AG09309 (cell line): ENCODE measurements at places on chromosomes 11 and 22.

- no peak for DNase-seq
These were observed 614 bp upstream of the ASCL2 start for GRCh38 chr11:2271077-2271326.

DNA sequence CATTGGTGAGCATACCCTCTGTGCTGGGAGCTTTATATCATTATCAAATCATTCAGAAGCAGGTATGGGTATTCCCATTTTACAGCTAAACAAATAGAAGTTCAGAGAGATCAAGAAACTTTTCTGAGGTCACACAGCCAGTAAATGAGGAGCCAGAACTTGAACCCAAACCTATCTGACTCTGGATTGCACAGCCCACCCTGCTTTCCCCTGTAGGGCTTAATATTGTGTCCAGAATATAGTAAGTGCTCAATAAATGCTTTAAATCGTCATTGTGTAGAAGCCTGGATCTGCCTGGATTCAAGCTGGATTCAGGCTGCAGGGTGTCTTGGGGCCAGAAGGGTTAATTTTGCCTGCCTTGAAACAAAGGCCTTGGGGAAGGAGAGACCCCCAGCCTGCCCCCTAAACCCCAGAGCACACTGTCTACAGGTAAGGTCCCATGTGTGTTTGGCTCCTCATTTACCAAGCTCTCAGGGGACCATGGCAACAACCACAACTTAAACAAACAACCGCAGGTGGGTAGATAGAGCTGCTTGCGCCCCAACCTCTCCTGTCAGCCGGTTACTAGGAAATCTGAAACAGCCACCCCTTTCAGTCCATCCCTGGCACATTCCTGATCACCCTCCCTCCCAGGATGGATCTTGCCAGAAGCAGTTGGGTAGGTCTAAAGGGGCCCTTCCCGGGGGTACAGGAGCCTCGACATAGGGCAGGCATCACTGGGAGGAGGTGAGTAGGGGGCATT is 3.0 kb upstream of the SEC14L3 start:
- DNase-seq, result no peak

GRCh38 chr11:75079546-75079945 is 17.1 kb downstream of the OR2AT4 start:
- no peak for DNase-seq

GRCh38 chr11:101915791-101916291 is 481 bp downstream of the ANGPTL5 start:
- DNase-seq, result peak; percentile 34

DNA sequence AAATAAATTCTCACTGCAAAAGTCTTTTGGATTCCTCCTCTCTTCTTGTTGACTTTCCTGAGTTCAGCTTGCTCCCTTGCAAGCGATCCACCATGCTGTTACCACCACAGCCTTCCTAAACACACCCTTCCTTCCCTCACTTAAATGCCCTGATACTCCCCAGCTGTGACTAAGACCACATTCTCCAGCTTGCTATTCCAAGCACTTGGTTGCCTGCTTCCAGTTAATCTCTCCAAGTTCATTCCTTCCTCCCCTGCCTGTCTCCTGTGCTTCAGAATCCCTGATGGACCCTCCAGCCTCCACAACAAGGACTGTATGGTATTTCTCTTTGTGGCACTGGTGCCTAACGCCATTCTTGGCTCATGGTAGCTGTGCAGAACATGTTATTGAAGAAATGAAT is 603.9 kb upstream of the CADM1 start:
- no peak for DNase-seq

- DNase-seq, result no peak
These were observed 289.6 kb downstream of the ETS1 start for GRCh38 chr11:128297805-128298204.

- no peak for DNase-seq
These were observed 117.7 kb downstream of the RBFOX2 start for GRCh38 chr22:35910926-35911325.

GRCh38 chr11:18394928-18395734 is 768 bp downstream of the LDHA start:
- no peak for DNase-seq

DNA sequence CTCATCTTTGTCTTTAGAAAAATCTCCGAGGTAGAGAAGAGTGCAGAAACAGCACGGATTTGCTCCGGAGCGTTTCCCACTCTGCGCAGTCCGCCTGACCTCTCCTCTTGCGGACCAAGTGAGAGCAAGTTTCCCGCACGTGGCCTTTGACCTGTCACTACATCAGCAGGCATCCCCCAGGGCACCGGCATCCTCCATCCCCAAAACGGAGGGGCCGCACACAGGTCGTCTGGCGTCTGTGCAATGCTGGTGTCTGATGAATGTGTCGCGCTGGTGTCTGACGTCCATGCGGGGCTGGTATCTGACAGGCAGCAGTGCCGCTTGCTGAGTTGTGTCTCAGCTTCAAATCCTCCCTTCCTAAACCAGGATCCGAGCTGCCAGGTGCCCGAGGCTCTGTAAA is 739 bp upstream of the MRGPRE start:
- no peak for DNase-seq

DNA sequence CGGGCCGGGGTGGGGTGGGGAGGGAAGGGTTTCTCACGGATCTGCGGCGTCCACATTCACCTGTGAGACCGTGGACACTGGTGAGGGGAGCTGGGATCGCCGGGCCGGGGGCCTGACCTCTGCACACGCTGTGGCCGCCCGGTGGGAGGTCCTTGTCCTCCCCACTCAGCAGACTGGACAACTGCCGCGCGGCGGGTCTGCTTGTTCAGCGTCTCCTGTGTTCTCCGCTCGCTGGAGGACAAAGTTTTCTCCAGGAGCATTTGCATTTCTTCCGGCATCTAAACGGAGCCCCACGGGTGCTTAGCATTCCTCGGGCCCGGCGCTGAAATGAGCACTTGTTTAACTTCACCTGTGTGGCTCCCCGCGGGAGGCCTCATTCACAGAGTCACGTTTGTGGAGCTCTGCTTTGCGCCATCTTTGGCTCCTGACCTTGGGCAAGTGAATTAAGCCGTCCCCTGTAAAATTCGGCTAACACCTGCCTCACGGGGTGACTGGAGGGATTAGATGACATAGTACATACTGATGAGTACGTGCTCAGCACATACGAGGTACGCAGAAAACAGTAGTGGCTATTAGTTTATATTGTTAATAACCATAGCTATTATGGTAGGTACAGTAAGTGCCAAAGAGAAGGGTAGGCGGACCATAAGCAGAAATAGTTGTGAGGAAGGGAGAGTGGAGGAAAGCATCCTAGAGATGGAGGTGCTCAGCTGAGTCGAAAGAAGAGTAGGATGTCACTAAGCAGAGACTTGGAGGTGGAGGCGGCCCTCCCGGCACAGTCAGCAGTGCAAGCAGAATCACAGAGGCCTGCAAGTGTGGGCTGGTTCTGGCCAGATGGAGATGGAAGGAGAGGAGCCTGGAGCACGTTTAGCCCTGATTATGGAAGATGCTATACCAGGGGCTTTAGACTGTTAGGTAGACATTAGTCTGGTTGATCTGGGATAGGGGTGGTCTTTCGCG is 885 bp downstream of the TRMU start:
- no peak for DNase-seq

GRCh38 chr11:44519989-44520737 is 45.3 kb upstream of the CD82 start:
- DNase-seq, result no peak

GRCh38 chr22:37492428-37493344 is 6.5 kb upstream of the MFNG start:
- peak; percentile 20 for DNase-seq

DNA sequence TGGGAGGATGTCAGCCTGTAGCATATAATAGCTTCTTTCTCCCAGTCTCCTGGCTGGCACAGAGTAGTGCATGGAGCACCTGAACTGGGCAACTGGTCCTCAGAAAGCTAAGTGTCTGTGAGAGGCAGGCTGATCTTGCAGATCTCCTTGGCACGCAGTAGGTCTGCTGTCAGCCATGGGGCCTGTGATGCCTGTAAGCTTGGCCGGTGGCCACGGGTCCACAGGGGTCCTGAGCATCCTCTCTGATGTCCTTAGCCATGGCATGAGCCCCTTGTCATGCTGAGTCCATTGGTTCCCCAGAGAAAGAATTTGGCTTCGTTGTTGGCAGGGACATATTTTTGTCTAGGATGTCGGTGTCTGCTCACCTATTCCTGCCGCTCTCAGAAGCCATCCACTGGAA is 25.0 kb downstream of the AMPD3 start:
- DNase-seq, result no peak

- DNase-seq, result no peak
These were observed 31.0 kb upstream of the PICALM start for GRCh38 chr11:86099874-86100273.

DNA sequence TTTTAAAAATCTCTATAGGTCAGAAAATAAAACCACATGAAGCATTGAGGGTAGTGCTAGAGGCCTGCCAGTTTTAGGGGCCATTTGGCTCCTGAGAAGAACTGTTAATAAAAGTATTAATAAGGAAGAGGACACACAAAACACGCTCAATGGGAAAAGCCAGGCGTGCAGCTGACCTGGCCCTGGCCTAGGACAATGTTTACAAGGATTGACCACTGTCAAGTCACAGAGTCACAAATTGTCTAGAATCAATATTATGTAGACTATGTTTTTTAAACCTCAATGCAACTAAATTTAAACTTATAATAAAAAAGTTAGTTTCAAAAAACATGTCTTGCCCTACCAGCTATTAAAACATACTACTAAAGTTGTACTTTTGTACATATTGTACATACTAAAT is 89.4 kb downstream of the YAP1 start:
- DNase-seq, result no peak

DNA sequence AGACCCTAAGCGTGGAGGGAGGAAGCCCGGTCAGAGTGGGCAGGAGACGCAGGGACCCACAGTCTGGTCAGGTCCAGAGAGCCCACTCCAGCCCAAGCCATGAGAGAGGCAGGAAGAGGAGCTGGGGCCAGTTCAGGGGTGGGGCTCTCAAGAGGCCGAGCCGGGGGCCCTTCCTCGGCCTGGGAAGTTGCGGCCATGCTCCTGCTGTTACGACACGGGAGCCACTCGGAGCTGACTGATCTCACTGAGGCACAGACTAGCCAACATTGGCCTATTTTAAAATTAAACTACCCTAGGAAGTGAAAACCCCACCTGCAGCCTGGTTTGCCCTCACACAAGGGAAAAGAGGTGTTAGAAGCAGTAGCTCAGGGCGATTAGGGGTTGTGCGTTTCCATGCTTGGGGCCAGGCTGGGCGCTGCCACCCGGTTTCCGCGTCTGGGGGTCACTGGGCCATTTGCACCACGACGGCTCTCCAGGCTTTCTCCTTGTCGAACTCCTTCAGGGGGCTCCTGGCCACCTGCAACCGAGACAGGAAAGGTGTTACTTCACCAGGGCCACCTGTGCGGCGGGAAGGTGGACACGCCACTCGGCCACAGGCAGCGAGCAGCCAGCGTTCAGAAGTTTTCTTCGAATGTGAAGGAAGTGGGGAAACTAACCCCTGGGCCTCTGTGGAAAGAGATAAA is 3.2 kb upstream of the TTLL8 start:
- DNase-seq, result no peak

GRCh38 chr22:24410110-24410856 is 17.1 kb upstream of the ADORA2A start:
- no peak for DNase-seq

- no peak for DNase-seq
These were observed 28.9 kb downstream of the PLEKHA7 start for GRCh38 chr11:16985297-16985696.

DNA sequence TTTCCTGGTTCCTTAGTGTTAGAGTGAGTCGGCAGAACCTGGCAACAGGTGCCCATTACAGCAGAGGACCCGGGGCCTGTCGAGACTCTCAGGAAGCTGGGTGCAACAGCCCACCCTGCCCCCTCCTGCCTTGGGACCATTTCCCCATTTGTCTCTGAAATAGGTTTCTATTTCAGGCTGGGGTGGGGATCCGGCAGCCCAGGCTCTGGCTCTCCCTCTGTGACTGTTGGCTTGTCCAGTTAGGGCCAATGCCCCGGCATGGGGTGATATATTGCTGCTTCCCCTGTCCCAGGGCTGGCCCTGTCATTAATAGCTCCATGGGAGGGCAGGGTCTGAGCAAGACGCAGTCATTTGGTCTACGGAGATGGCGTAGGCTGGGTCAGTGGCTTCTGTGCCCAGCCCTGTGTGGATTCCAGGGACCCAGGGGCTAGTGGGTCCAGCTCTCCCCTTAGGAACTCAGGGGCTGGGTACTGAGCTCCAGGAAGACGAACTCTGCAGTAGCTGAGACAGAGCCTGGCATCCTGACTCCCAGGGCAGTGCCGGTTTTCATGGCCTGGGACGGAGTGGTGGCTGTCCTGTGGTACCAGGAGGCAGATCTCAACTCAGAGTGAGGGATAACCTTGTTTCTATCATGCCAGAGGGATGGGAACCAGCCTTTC is 2.7 kb downstream of the P2RY6 start:
- DNase-seq, result no peak

GRCh38 chr22:48602805-48603518 is 1224.7 kb downstream of the BRD1 start:
- no peak for DNase-seq

DNA sequence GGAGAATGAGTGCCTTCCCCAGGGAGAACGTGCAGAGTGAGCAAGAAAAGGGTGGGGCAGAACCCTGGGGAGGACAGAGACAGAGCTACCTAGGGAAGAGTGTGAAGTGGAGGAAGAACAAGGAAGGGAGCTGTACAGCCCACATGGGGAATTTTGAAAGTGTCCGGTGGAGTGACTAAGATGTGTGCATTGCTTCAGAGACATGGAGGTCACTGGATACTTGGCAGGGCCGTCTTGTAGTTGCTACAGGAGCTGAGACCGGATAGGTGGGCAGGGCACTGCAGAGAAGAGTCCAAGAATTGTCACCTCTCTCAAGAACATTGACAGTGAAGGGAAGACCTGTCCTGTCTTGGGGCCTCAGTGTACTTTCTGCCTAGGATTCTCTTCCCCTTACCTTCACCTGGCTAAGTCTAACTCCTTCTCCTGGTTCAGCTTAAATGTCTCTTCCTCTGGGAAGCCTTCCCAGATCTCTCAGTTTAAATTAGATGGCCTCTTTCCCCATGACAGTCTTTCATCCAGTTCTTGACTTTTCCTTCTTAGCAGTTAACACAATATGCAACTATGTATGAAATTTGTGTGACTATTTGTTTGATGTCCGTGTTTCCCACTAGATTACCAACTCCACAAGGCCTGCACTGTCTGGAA is 9.2 kb upstream of the P2RY6 start:
- no peak for DNase-seq

DNA sequence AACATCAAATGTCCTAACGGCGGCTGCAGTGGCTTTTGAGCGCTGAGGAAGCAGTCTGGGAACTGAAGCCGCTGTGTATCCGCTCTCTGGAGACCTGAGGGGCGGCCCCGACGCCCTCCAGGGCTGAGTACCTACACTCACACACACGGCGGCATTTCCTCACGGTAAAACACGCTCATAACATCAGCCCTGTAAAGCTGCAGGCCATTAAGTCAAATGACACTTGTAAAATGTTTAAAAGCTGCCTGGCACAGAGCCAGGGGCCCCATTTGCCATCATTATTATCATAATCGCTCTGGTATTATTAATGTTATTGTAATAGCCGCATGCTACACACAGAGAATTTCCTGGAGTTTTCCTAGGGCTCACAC is 5.1 kb downstream of the CARS1 start:
- no peak for DNase-seq
